ENCODE measurements at places on chromosomes 11 and 22.

GRCh38 chr11:31977343-31977742 lies 113.5 kb upstream of the RCN1 start:
- no peak for DNase-seq

- no peak for DNase-seq
These were observed 27.4 kb upstream of the PANX2 start for GRCh38 chr22:50143096-50143495.

GRCh38 chr11:102551169-102551781 lies 20.7 kb upstream of the MMP7 start:
- no peak for DNase-seq

DNA sequence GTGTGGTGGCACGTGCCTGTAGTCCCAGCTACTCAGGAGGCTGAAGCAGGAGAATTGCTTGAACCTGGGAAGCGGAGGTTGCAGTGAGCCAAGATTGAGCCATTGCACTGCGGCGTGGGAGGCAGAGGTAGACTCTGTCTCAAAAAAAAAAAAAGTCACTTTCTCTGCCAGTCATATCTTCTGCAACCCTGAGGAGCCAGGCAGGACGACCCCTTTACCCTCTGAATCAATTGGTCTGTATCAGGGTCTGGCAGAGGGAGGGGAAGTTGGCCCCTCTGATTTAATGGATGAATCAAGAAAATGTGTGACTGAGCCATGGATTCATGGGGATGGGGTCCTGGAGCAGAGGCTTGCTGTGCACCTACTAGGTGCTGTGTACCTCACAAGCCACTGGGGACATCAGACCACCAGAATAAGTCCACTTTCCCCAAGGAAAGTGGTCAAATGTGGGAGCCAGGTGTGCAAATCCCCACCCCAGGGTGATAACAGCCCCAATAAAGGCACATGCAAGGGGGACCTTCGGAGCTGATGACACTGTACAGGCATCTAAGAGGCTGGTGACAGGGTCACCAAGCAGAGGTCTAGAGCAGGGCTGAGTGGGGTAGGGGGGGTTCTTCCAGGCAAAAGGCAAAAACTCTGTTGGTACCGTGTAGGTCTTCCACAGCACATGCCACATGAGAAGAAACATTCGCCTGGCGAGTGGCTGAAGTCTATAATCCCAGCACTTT lies 29.0 kb downstream of the TXN2 start:
- no peak for DNase-seq

DNA sequence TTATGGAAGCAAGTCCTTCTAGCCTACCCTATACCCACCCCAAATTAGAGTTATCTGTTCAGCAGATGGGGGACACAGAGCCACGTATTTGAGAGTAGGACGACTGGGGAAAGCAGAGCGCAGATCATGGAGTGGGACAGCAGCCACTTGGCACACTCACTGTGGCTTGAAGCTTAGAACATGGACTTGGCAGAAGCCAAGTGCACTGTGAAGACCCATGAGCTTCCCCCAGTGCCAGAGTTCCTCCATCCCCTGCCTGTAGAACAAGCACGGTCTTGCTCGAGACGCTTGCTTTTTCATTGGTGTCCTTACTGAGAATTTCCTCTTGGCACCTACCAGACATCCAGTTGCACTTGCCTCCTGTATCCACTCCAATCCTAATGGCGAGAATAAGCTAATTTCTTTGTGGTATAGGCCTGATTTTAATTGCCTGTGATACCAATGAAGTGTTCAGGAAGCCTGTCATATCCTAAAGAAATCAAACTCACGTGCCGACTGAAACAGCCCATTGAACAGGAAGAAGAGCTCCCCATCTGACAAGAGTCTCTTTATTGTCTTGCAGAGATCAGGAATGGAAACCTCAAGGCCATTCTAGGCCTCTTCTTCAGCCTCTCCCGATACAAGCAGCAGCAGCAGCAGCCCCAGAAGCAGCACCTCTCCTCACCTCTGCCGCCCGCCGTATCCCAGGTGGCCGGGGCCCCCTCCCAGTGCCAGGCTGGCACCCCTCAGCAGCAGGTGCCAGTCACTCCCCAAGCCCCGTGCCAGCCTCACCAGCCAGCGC lies 166.9 kb downstream of the NAV2 start:
- no peak for DNase-seq

DNA sequence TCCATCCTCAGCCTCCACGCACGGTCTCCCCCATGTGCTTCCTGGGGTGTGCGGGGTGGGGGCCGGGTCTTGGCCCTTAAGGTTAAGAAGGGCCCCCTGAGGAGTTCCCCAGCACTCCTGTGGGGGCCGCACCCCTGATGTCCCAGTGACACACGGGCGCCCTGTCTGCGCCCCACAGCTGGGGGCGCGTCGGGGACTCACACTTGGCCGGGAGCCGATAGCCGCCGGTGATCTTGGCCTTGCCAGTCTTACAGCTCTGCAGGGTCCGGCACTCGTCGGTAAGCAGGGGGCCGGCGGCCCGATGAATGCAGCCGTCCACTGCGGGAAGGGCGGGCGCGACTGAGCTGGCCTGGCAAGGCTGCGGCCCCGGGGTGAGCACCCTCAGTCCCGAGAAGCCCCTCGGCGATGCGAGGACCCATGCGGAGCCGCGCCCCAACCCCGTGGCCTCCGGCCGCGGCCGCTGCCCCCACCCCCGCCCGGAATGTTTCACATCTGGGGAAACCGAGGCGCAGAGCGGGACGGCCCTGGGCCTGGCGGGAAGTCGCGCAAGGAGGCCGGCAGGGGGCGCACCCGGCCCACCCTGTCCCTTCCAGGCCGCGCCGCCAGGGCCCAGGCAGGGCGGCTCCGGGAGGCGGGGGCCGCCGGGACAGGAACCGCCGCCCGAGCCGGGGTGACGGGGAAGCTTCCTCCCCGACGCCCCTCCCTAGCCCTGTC lies 13.9 kb downstream of the OTUB1 start:
- peak; percentile 71 for DNase-seq

DNA sequence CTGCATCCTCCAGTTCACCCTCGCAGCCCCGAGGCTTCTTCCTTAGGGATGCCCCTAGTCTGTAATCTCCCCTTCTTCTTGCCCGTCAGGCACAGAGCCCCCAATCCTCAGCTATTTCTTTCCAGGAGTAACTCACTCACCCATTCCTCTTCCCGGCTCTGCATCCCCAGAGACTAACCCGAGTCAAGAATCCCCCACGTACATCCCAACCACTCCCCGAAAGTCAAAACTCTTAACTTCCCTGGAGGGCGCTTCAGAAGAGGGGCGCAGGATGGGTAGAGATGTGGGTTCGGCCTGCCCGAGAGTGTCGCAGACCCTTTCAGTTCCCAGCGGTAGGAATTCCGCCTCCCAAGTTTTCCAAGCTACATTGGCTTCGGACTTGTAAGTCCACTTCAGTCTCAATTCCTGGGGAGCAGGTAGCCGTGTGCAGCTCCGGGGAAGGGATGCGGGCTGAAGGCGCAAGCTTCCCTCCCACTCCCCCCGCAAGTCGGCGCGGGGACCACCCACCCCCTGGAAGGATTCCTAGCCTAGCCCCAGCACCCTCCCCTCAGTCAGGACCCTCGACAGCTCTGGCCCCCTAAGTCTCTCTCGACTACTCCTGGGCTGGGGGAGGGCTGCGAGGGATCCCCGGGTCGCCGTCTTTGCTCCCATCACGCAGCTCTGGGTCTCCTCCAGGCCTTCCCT lies 871 bp downstream of the BDNF start:
- no peak for DNase-seq

GRCh38 chr11:109796253-109796652 lies 296.9 kb upstream of the ZC3H12C start:
- DNase-seq: no peak

GRCh38 chr22:22458896-22459588 lies 49.5 kb downstream of the ZNF280B start:
- DNase-seq: no peak

DNA sequence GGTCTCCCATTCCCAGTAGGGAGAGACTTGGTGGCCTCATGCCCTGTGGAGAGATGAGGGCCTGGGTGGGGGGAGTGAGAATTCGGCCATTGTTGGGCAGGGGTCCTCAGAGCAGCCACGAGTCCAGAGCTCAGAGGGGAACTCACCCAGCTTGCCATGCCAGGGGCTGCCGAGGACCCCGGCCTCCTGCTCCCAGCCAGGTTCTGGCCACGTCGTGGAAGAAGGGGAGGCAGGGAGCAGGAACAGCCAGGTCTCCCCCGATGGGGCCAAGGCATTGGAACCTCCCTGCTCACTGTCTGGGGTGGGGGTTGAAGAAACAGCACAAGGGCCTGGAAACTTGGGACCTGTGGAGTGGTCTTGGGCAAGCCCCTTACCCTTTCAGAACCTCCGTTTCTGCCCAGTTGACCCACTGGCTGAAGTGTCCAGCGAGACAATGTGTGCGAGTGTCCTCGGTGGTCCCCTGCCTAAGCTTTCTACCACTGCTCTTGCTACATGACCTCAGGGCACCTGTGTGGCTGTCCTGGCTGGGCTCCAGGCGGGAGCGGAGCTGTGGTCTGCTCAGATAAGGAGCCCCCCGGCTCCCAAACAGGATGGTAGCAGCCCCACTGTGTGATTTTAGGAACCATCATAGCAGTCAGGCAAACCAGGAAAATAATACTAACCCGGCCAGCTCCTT lies 74.7 kb upstream of the WNT11 start:
- no peak for DNase-seq

DNA sequence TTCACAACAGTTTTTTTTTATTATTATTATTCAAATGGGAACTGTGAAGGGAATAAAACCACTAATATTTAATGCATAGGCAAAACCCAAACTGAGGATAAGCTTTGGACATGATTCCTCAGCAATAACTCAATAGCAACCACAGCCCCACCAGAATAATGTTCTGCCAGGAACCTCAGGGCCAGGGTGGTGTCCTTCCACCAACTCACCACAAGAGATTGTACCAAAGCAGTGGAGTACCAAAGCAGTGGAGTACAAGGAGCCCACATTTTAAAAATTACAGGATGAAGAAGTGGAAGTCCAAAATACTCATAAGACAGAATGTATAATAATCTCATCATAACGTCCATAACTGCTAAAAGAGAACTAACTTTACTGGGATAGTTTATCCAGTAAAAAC lies 32.5 kb upstream of the FZD4 start:
- no peak for DNase-seq

DNA sequence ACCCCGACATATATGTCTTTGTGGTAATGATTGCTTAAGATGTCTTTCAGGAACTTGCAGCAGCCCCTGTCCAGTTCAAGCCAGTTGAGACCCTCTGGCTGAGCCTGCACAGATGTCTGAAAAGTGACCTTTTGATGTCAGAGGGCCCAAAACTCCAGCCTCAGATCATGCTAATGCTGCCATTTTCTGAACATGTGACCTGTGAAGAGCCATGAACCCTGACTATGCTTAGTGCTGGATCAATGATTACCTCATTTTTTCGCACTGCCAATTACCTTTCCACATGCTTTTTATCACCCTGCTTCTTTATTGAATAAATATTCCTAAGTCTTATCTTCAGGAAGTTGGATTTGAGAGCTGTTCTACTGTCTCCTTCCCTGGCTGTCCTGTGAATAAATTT lies 6.9 kb upstream of the CYP2R1 start:
- DNase-seq: no peak

DNA sequence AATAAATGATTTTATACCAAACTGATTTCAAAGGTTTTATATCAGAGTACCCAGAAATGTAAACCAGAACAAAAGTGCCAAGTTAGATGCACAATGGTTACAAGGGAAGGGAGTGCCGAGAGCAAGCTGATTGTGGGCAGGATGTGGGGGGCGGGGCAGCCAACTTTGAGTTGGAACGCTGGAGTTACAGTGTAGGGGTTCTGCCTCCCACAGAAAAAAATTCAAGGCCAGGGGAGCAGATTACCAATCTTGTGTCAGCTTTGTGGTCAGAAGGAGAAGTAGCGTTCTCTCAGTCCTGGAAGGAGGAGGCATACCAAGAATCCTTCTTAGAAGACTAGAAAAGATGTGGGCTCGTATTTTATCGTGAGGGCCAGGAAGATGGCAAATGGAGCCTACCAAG lies 15.9 kb upstream of the POU2AF2 start:
- no peak for DNase-seq

DNA sequence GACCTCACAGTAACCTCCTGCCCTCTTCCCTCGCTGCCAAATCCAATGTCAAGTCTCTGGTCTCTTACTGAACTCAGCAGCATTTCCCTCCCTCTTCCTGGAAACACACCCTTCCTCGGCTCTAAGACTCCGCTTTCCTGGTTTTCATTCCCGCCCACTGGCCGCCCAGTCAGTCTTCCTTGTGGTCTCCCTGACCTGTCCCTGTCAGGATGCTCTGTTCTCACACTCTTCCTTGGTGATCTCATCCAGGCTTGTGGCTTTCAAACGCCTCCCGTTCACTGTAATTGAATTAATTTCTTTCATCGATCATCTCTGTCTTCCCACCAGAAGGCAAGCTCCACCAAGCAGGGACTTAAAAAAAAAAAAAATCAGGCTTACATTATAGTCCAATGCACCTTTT lies 33.5 kb downstream of the MYO18B start:
- DNase-seq: no peak

DNA sequence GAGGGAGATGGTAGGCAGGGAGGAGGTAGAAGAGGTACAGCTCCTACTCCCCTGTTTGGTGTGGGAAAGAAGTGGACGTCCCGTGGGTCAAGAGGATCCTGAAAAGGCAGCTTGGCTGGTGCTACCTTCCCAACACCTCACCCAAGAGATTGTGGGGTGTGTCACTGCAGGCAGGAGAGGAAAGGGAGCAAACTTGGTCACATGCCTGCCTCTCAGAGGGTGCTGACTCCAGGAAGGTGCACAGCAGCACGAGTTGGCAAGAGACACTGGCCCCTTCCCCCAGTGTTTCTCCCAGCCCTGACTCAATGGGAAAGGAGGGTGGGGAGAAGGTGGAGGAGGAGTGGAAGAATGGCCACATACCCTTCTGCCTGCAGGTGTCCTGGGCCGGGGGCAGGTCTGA lies 99.6 kb downstream of the CSNK2A3 start:
- DNase-seq: no peak

- DNase-seq: no peak
These were observed 68.4 kb downstream of the CCDC34 start for GRCh38 chr11:27294654-27295053.

DNA sequence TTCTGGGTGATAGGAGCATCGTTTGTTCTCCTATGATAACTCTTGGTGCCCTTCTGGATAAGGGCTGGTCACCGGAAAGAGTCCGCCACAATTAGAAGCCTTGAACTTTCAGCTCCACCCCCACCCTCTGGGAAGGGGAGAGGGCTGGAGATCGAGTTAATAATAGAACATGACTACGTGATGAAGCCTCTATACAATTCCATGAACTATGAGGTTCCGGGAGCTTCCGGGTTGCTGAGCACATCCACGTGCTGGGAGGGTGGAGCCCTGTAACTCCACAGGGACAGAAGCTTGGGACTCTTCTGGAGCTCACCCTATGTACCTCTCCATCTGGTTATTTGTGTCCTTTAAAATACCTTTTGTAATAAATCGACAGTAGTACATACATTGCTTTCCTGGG lies 40.3 kb downstream of the ARHGAP42 start:
- no peak for DNase-seq

DNA sequence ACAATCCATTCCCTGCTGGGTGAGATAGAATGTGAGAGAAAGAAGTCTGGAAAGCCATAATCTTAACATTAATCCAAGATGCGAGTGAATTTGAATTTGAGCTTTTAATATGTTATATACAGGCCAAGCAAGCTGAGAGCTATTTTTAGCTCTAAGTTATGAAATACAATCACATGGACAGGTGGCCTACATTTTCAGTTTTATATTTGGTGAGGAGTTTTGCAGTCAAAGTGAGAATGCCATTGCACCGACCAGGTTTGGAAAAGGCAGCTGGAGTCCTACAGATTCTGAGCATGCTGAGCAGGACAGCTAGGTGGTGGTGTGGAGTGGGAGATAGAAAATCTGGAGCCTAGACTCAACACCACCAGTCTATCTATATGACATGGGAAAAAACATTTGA lies 12.0 kb downstream of the OR5B21 start:
- DNase-seq: no peak

Measured in stimulated activated naive CD4-positive, alpha-beta T cell (primary cell).